ENCODE measurements at places on chromosomes 7 and 10.

GRCh38 chr7:21128062-21128817 lies 299.6 kb upstream of the SP4 start:
- no peak for DNase-seq

GRCh38 chr7:70338015-70338414 lies 739.7 kb downstream of the AUTS2 start:
- DNase-seq = no peak

GRCh38 chr7:138875794-138876193 lies 77.8 kb upstream of the ATP6V0A4 start:
- peak; percentile 93 for DNase-seq

DNA sequence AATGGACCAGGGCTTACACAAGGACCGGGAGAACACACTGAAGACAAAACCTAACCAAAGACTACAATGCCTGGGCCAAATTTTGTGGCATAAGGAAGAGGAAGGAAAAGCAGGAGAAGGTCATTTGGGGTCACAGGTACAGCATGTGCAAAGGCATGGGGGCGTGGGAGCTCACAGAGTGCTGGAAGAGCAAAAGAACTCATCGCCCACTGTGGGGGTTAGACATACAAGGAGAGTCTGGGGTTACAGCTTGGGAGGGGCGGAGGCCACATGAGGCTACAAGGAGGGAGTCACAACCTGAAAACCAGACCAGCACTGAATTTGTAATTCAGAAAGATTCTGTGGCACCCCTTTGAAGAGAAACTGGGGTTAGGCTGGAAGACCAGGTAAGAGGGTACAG lies 9.7 kb downstream of the PUS7 start:
- no peak for DNase-seq

DNA sequence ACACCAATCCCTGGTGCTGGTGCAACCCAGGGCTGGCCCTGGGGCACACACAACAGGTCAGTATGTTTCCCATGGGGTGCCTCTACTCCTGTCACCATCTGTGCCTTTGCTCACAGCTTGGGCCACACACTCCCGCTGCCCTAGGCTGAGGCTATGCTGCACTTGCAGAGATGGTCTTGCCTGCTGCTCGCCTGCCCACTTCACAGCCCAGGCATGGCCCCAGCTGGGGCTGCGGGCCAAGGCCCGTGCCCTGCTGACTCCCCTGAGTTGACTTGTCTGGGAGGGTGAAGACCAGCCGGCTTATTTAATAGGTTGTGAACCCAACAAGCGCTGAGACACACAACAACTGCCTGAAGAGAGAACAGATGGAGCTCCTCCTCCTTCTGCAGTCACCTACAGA lies 184.1 kb downstream of the ZNF33B start:
- no peak for DNase-seq

GRCh38 chr10:44864637-44865288 lies 46.4 kb upstream of the TMEM72 start:
- DNase-seq = peak; percentile 77

DNA sequence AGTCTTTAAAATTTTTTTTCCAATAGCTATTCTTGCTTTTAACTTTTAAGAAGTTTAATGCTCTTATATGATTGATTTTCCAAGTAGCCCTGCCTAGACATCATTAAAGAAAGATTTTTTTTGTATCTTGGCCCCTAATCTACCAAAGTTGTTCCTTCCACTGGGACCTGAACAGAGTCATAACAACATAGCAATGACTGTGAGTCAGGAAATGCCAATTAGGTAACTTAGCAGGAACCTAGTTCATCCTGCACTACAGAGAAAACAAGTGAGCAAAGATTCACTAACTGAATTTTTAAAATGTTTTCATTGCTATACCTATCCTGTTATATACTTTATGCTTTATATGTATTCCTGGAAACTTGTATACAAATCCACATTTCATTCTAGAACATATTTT lies 284.7 kb downstream of the BICC1 start:
- DNase-seq = peak; percentile 56

GRCh38 chr7:71817916-71818315 lies 594.2 kb downstream of the CALN1 start:
- no peak for DNase-seq

DNA sequence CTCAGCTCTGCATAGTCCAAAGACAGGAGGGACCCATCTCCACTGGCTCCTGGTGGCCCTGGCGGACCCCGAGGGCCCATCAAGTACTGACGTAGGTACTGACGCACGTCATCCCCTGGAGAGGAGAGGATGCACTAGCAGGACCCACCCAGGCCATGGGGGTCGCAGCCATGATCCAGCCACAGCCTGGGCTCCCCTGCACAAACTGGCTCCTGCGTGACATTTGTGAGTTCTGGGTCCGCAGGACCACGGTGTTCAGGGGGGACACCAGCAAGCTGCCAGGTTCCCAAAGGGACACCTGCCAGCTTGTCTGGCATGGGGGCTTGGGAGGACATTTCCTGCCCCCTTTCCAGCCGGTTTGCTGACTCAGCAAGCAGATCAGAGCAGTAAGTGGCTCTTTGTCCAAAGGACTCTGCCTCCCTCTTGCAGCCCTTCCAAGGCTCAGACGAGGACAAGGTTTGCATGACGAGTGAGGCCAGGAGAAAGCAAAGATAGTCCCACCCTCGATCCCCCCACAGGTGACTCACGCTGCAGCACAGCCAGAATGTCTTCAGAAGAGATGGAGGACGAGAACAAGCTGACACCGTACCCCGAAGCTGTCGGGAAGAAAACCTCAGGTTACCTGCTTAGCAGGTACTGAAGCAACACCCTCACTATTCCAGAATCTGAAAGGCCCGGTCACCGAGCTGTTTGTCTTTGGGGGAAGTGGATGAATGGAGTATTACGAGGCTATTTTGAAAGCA lies 49.0 kb downstream of the COL17A1 start:
- DNase-seq = no peak

DNA sequence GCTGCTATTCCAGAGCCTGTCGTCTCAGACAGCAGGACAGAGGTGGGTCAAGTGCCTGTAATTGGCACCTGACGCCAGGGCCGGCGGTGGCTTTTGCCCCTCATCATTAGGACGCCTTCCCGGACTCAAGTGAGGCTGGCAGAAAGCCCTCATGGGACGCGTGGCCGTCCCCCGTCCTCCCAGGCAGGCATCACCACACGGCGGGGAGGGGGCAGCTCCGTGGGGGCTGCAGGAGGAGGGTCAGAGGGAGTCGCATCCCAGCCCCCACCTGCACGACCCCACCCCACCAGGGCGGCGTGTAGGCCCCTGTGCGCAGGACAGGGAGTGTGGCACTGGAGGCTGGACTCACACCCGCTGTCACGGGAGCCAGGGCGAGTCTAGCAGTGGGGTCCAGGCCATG lies 16.3 kb downstream of the CFAP46 start:
- no peak for DNase-seq

DNA sequence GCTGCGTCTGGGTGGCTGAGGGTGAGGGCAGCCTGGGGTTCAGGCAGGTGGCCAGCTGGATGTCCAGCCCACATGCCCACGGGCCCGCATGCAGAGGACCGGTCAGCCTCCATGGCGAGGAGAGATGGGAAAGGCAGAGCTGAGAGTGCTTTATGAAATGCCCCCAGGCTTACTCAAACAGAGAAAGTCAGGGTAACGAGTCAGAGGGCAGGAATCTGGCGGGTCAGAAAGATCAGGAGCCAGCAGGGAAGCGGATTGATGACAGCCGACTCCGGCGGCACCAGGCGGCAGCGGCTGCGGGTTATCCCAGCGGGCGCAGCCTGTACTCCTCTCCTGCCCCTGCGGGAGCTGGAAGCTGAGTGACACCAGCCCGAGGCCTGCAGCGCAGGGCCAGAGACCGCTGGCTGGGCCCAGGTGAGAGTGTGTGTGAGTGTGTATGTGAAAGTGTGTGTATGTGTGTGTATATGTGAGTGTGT lies 13.4 kb downstream of the SLC13A4 start:
- DNase-seq = peak; percentile 51

DNA sequence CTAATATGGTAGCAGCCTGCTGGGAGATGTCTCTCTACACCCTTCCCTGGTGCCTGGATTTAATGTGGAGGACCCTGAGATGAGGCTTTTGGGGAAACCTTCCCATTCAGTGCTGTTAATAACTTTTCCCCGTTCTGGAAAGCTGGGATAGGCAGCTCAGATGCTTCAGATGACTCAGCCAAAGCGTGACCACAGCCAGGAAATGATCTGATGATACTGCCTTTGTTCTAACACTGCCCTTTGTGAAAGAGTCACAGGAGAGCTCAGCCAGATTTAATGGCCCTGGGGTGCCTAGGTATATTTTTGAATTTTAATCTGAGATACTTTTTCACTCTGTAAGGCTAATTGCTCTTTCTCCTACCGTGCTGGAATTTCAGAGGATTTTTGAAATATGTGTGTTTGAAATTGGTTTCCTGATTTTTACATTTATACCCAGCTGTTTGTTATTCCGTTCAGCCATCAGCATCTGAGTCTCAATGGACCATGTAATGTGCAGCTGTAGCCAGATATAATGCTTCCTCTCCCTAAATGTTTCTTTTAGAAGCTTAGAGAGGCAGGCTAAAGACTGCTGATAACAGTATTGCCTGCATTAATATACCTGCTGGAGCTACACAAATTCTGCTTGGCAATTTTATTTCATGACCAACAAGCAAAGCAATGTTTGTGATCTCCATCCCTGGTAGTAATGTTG lies 17.8 kb downstream of the CELF2 start:
- peak; percentile 71 for DNase-seq

DNA sequence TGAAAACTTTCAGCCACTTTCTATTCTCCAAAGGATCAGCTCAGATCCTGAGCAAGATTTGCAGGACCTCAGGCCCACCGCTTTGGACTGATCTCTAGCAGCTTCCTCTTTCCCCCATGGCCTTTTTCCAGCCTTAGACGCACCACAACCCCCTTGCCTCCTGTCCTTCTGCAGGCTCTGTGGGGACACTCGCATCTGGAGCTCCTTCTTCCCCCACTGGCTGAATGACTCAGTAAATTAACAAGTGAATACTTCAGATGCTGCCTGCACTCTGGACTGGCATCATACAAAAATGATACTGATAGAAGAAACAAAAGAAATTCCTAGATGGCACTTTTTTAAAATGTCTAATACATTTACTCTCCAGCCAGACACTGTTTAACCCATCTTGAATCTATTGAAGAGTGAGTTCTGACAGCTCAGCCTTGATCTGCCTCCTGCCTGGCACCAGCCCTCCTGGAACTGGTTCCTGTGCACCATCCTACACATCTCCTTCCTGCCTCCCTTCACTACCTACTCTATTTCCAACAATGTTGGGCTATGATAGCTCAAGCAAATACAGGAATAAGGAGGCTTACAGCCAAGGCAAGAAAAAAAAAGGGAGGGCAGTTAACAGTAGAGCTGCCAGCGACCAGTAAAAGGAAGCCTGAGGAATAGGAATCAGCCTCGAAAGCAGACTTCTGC lies 3.3 kb downstream of the FRMPD2 start:
- DNase-seq = no peak

DNA sequence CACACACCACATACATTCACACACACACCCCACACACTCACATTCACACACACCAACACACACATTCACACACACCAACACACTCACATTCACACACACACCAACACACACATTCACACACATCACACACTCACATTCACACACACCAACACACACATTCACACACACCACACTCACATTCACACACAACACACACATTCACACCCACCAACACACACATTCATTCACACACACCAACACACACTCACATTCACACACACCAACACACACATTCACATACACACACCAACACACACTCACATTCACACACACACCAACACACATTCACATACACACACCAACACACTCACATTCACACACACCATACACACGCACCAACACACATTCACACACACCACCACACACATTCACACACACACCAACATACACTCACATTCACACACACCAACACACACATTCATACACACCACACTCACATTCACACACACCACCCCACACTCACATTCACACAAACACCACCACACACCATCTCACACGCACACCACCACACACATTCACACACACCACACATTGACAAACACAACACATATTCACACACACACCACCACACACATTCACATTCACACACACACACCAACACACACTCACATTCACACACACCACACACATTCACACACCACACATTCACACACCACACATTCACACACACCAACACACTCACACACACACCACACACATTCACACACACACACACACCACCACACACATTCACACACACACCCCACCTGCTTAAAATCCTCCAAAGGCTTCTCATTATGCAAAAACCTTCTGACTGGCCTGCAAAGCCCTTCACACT lies 9.0 kb downstream of the TAS2R40 start:
- DNase-seq = no peak

- no peak for DNase-seq
Measured at GRCh38 chr10:48237259-48238250, 36.9 kb downstream of the FRMPD2 start.

DNA sequence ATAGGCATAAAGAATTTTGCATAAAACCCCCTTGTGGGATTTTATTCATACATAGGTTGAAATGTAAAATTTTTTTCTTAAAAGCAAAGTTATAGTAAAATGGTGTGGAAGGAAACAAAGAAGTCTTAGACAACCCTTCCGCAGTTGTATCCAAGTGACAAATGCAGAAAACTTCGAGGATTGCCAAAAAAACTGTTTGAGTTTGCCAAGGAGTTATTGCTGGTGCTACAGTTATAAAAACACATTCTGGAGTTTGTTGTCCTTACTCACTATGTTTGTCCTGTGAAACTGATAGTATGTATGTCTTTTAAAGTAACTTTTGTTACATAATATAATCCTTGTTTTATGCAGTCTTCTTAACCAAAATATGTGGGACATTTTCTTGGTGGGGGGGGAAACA lies 120.3 kb downstream of the FOXP2 start:
- no peak for DNase-seq

DNA sequence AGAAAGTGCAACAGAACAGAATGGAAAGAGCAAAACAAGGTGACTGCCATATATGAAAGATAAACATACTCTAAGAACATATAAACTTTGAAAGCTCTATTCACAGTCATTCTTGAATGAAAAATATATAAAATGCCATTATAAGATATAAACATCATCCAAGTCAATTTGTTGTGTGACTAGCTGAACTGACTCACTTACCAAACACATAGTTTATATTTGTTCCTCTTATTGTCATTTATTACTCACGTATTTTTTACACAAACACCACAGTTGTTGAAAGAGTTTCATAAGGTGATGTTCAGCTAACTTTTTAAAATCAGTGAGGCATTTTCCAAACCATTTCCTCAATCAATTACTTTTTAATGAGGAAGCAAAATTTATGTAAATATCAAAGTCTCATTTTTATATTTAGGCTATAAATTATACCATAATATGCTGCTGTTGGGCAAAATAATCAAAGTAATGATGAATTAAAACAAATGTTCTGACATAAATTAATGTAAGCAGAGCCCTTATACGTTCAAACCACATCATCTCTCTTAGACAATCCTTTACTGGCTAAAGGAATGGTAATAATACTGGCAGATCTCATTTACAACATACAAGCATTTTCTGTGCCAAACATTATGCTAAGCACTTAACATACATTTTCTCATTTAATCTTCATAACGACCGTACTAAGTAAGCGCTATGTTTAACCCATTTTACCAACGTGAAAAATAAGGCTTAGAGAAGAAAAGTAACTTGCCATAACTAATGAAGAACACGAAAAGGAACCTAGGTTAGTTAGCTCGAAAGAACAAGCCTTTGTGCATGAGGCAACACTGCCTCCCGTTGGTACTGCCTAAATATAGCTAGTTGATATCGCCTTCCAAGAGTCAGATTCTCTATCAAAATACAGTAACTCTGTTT lies 7.3 kb downstream of the LRRN3 start:
- peak; percentile 57 for DNase-seq

GRCh38 chr10:44387853-44388251 lies 3.0 kb upstream of the CXCL12 start:
- DNase-seq = no peak

GRCh38 chr7:55210176-55210575 lies 155.0 kb upstream of the LANCL2 start:
- no peak for DNase-seq

All from iris pigment epithelial cell (primary cell).